Eye (tissue), 1 donor: ENCODE measurements at places on chromosomes 5 and 9.

DNA sequence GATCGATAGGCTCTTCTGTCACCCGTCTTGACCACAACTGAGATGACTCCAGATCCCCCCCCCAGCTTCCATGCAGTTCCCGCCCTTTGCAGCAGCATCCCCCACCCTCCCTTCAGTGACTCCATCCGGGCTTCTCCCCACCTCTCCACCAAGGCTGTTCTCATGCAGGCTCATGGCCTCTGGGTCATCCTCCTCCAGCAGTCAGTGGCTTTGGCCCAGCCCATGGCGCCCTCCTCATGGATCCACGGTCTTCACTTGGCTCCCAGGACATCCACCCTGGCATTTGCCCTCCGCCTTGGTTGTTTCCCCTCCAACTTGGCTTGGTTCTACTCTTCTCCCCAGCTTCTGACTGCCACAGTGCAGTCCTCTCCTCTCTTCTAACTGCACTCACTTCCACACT is 96.7 kb upstream of the RUFY1 start:
- no peak for DNase-seq

- no peak for DNase-seq
Observed at GRCh38 chr5:107930092-107930491, 259.4 kb upstream of the EFNA5 start.

DNA sequence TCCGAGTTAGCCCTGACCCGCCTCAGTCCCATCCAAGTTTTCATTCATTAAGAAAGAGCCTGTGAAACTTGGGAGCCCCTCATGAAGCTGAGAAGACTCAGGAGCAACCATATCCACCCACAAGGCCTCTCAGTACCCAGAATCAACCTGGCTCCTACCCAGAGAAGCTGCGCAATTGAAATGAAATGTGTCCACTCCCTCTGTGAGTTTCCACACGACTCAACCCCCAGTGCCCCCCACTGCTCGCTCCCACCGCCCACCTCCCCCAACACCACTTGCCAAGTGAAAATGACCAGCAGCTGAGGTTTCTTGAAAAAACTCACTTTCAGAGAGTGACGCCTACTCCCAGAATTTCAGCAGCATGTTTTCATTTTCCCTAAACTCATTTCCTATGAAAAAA is 104.6 kb downstream of the CDK5RAP2 start:
- DNase-seq, result peak; percentile 22

GRCh38 chr9:68560071-68560844 is 19.6 kb upstream of the TMEM252 start:
- peak; percentile 38 for DNase-seq

GRCh38 chr9:109401990-109402318 is 81.1 kb upstream of the EPB41L4B start:
- DNase-seq, result no peak

DNA sequence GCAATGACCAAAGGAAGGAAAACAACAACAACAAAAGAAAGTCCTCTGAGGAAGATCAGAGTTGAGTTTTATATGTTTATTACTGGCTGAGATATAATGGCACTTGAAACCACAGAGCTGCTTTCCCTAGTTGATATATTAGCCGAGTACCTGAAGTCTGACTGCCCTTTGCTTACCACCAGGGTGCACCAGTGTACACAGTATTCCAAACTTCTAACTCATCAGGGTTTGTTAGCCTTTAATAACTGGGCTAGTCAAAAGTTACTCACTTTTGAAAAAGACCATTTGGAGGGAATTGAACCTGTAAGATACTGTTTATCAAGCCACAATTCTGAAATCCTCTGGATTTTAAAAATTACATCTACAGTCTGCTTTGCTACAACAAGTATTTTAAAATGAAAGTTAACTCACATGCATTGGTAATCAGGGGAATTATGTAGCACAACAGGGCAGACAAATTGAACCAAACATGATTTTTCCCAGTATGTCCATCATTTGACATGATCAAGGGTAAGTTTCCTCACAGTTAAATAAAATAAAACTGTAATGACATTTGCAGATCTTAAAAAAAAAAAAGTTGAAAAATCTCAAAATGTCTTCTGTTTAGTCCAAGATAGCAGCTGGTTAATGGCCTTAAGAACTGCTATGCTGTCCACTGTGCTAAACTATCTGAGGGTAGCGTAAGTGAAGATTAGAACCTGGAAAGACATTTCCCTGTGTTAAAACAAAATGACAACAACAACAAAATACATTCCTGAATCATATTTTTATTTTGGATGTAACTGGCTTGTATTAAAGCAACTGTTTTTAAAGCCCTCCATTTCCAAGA is 57.3 kb upstream of the C6 start:
- DNase-seq, result peak; percentile 63

DNA sequence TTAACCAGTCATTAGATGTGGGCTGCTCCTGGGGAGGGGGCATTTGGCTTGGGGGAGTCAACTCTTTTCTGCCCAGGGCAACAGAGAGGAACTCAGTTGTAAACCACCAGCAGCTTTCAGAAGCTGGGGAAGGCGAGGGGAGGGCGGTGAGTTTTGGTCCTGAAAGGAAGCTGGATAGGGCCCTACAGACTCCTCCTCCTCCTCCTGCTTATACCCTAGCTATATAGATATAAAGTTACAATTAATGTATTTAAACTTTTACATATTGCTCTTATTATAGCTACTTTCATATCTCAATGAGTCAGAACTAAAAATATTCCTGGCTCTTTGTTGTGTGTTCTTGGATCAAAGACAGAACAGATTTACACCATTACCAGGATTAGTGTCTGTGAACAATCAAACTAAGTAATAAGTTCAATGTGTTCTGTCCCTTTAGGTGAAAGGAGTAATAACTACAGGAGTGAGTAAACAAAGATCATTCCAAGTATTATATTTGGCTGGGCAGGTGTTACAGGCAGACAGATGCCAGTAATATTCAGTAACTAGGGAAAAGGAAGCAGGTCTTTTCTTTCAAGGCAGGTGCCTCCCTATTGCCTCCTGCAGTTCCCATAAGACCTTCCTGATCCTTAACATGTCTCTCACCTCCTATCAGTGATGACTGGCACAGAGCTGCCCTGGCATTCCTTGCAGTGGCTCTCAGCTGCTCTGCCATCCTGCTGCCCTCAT is 20.5 kb upstream of the VPS13A start:
- DNase-seq, result no peak

DNA sequence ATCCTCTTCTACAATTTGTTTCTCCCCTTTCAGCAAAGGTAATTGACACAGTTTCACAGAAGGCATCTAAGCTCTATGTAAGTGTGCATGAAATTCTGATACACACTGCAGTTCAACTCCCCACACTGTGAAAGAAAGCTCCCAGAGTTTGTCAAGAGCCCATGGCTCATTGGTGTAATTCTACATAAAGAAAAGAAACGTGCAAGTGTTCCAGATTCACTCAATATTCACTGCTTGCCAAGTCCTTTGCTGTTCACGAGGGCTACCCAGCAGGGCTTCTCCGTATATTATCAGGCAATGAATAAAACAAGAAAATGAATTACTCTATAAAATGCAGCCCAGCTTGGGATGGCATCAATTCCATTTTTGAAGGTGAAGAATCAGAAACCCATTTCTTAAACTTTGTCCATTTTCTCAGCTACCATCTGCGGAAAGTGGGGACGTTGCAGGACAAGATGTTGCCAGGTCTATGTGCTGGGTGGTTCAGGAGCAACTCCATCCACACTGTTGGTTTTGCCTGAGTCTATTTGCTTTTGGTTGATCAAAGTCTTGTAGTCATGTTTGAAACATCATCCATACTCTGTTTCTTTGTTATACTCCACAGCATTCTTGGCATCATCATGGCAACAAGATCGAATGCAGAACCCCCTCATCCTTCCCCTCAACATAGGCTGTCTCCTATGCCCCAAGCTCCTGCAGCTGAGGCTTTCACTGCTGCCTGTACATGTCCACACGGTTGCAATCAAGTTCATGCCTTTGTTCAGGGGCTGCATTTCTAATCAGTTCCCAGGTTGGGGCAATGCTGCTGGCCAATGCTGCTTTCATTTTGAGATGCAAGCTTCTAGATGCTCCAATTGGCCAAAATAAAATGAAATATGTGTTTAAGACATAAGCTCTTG is 301.8 kb downstream of the MED10 start:
- no peak for DNase-seq

DNA sequence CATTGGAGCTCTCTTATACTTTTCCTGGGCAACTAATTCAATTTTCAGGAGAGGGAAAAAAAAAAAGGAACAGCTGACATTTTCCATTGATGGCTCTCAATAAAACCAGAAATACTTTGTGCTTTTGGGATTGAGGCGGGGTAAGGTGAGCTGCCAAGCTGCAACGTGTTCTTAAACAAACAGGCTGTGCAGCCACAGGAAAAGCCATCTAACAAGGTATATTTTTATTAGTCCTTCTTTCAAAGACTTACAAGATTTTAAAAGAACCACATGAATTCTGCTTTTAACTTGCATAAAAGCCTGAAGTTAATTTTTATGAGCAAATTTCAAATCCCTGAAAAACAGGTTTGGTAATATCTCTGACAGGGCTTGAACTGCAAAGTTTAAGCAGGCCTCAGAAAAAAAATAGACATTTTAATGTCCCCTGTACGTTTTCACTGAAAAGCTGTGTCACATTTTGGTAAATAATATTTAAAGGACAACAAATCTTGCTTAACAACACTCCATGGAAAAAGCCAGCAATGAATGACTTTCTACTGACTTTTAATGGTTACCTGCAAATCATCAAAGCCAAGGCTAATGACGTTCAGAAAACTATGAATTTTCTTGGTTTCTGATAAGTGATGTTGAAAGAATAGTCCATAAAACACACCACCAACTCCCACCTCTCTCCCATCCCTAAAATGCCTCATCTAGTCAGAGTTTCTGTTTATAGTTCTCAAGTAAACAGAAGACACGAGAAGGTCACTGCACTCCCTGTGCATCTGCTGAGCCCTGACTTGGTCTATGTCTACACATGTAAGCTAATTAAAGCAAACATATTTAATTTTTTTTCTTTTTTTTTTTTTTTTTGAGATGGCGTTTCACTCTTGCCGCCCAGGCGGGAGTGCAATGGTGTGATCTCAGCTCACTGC is 433.6 kb downstream of the PIK3R1 start:
- DNase-seq, result no peak

DNA sequence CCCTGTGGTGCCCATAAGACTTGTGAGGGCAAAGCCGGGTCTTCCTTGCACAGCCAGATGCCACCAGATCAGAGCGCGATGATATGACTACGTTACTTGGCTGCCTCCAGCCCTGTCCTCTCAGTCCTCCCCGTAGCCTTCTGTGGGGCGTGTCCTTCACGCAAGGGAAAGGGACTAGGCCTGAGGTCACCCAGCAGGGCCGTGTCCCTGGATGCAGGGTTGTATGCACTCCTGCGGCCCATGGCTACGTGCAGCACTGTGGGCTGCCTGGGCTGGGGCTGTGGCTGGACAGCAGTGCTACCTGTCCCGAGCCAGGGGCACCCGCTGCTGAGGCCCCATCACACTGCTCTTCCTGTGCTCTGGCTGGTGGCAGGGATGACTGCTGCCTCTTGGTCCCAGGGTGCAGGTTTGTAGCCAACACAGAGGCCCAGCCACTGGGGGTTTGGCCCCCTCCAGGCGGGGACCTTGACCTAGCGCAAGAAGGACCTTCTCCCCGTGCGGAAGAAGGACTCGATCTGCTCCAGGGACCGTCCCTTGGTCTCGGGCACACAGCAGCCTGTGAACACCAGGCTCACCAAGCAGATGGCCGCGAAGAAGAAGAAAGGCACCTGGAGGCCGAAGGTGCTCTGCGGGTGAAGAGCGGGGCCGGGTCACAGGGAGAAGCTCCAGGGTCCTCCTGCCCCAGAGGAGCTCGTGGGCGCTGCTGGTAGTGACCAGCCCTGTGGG is 7.2 kb downstream of the SLC2A6 start:
- no peak for DNase-seq

GRCh38 chr9:87646546-87646945 is 79.4 kb upstream of the CTSL start:
- no peak for DNase-seq

DNA sequence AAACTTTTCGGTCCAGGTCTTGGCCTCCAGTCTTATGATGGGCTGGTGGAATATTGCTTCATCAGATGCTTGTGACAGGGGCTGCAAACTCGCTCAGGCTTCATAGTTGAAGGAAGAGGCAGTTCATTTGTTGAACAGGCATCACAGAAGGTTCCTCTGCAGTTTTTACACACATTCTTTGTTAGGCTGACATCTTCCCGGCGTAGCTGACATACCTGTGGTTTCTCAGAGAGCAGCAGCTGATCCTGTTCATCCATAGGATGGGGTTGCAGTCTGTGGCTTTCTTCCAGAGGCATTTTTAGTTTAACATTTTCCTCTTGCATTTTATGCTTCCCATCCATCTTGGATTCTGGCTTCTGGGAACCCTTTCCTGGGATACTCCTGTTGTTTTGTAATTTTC is 1255.2 kb downstream of the EFNA5 start:
- DNase-seq, result peak; percentile 29

- DNase-seq, result no peak
Observed at GRCh38 chr5:65017636-65018035, 248.9 kb downstream of the CWC27 start.

- no peak for DNase-seq
Observed at GRCh38 chr9:31388660-31389059, 995.8 kb upstream of the ACO1 start.

- DNase-seq, result peak; percentile 51
Observed at GRCh38 chr5:139131921-139132432, 66.2 kb downstream of the SIL1 start.

- DNase-seq, result peak; percentile 26
Observed at GRCh38 chr5:66742083-66742895, 146.1 kb downstream of the MAST4 start.

GRCh38 chr5:142106061-142106460 is 2.5 kb upstream of the NDFIP1 start:
- DNase-seq, result peak; percentile 78

DNA sequence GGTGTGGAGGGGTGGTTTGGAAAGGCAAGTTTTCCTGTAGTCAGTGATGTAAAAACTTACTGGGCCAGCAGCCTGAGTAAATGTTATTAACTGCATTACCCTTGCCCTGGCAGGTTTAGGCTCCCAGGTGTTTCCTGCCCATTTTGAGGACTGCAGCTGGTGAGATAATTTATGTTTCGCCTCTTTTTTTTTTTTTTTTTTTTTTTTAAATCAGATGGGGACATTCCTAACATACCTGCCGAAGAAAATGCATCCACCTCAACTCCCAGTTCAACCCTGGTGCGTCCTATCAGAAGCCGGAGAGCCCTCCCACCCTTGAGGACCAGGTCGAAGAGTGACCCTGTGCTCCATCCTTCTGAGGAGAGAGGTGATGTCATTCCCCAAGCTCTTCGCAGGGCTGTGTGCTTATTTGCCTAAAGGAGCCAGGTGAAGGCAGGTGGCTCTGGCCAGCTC is 60.6 kb downstream of the ENTREP1 start:
- DNase-seq, result no peak

GRCh38 chr5:31962871-31963307 is 211.2 kb downstream of the GOLPH3 start:
- DNase-seq, result peak; percentile 13

GRCh38 chr9:69671879-69672595 is at the start of gene APBA1:
APBA1 (minus strand) TSS chr9:69672371.
- peak; percentile 89 for DNase-seq

- DNase-seq, result no peak
Observed at GRCh38 chr5:127936439-127936972, 147.1 kb upstream of the SLC12A2 start.

- DNase-seq, result no peak
Observed at GRCh38 chr5:74419468-74419867, 221.1 kb downstream of the ENC1 start.

GRCh38 chr5:109411627-109412026 is 1.9 kb upstream of the PJA2 start:
- peak; percentile 42 for DNase-seq

GRCh38 chr9:136326761-136327303 is 507 bp upstream of the GPSM1 start:
- DNase-seq, result peak; percentile 67

- no peak for DNase-seq
Observed at GRCh38 chr9:123643518-123643917, 286.4 kb downstream of the DENND1A start.

GRCh38 chr5:91384671-91385430 is 1.7 kb upstream of the ARRDC3 start:
- DNase-seq, result peak; percentile 96
